ENCODE measurements at places on chromosomes 5 and 9.

GRCh38 chr5:133154274-133155075, 102.7 kb downstream of the HSPA4 start:
- DNase-seq, result no peak

DNA sequence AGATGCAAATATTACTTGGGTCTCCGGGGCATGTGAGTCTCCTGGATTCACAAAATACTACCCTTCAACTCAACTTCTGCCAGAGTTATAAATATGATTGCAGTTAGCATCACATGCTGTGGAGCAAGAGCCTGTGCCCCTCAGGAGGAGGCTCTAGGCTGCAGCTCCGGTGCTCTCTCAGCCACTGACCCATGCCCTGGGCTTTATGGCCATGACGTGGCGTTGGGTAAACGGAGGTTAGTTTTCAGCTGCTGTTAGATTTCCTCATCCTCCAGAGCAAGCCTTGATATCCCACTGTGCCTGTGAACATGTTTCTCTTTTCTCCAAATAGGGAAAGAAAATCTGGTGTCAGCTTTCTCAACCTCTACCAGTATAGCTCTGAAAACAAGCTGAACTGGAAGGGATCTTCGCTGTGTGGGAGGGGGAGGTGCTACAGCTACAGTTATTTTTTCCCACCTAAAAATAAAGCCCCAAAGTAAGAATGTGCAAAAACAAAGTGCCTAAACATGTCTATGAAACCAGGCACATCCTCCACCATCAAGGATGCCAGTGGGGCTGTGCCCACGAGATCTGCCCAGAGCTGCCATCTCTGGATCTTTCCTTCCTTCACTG, 124.4 kb upstream of the GPR151 start:
- no peak for DNase-seq

DNA sequence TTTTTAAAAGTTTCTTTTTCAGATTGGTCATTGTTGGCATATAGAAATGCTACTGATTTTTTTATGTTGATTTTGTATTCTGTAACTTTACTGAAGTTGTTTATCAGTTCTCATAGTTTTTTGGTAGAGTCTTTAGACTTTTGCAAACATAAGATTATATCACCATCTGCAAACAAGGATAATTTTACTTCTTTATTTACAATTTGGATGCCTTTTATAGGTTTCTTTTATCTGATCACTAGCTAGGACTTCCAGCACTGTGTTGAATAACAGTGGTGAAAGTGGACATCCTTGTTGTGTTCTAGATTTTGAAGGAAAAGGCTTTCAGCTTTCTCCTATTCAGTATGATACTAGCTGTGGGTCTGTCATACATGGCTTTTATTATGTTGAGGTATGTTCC, 170.3 kb downstream of the WDR70 start:
- DNase-seq, result no peak

DNA sequence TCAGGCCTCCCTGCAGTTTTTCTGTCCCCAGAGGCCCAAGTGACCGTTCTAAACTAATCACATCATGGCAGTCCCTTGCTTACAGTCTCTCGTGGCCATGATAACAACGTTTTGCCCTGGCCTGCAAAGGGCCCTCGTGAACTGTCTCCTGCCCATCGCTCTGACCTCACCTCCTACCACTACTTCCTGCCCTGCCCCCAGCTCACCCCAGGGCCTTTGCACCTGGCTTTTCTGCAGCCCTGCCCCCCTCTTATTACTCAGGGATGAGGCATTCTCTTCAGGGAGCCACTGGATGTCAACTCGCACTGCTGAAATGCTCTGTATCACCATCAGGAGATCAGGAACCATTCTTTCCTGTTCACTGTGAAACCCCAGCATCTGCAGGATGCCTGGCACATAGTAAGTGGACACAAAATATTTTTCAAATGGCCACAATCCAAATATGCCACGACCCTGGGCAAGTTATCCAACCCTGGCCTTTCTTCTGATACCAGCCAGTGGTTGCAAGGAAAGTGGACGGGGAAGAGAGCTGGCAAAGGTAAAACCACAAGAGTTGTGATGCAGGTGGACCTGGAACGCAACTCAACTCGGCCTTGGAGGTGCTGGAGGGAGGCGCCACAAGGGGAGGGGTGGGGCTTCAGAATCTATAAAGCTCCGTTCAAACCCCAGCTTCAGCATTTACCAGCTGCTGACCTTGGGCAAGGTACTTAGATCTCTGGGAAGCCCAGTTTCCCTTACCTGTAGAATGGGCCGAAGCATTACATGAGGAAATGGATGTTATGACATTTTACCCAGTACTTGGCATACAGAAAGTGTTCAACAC, 1.7 kb downstream of the SNCB start:
- peak; percentile 69 for DNase-seq

DNA sequence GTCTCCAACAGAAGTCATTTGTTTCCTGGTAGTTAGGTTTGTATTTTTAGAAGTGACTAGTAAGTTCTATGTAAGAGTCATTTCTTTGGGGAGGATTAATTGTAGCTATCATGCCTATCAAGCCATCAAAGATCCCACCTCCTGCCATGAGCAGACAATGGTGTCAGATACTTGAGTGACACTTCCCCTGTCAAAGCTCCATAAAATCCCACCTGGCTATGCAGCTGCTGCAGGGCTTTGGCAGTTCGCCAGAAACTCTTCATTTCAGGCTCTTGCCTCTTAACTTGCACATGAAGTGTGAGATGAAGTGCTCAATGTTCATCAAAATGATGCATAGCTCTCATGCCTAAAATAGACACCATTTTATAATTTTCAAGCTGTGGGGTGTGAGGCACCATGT, 312.1 kb downstream of the CDH12 start:
- no peak for DNase-seq

DNA sequence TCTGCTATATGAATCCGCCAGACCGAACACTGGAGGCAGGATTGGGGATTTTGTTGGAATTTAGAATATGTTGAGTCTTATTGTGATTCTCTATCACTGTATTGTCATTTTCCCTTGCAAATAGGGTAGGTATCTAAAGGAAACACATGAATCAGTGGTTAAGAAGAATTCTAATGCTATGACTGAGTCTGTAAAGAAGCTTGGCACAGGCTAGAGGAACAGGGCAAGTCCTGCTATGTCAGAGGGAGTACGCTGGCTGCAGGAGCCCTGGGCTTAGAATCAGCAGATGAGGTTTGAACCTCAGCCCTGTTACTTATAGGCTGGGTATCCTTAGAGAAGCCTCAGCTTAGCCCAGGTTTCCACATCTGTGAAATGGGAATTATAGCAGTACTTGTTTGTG, 198.1 kb downstream of the NR3C1 start:
- DNase-seq, result peak; percentile 86

DNA sequence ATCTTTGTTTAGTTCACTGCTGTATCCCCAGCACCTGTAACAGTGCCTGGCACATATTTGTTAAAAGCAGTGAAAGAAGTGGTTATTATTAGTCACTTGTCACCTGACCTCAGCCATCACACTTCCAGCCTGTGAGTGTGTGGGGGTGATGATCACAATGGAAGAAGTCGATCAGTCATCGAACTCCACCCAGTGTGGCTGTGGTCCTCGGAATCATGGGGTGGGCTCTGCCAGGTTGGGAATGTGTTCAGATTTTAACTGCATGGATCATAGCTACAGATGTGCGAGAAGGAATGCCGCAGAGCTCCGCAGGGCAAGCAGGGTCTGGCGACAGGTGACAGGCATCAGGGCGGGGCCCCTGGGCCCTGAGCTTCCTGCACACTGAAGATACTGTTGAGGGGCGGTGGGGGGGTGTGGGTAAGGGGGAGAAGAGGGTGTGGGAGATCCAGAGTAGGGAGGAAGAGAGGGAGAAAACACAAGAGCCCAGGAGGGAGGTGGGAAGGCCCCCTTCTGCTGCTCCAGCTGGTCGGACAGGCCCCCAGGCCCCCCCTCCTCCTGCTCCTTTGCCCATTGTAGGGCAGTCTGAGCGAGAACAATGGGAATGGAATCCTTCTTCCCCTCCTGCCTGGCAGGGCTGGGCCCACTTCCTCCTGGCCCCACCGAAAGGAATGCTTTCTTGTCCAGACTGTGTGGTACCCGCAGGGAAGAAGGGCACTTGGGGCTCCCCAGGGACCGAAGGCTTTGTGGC, 89.6 kb downstream of the SPRY4 start:
- DNase-seq, result peak; percentile 50

- DNase-seq, result no peak
Observed at GRCh38 chr9:74935008-74935407, 17.7 kb downstream of the C9orf40 start.

DNA sequence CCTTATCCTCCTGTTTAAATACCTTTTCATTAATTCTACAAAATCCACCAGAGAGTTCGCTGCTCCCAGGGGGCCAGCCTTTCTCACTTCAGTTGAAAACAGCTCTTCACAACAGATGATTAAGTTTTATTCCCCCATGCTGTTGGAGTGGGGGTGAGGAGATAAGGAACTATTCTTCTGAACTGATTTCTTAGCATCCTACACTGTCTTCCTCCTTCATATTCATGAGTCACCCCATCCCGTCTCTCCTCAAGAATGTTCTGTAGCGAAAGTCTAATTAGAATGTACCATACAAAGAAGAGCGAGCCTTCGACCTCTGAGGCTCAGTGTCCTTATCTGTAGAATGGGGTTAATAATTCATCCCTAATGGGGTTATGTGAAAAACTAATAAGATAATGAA, 138.0 kb downstream of the PIK3R1 start:
- peak; percentile 18 for DNase-seq

DNA sequence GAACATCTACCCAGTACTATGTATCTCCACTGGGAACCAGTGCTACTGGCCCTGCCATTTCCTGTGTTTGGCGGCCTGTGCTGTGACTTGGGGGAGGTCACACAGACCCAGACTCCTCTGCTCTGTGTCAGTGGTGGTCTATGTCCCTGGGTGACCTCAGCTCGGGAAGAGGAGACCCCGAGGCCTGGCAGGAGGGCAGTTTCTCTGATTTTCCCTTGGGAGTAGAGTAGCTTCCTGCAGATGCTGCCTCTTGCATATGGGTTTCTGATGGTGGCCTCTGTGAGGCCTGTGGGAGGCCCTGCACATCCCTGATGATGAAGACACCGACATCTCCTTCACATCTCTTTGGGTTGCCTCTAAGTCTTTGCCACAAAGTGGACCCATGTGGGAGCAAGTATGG, 13.0 kb upstream of the SMIM32 start:
- DNase-seq, result no peak

GRCh38 chr5:115963566-115963965, 1.3 kb downstream of the LVRN start:
- DNase-seq, result no peak

DNA sequence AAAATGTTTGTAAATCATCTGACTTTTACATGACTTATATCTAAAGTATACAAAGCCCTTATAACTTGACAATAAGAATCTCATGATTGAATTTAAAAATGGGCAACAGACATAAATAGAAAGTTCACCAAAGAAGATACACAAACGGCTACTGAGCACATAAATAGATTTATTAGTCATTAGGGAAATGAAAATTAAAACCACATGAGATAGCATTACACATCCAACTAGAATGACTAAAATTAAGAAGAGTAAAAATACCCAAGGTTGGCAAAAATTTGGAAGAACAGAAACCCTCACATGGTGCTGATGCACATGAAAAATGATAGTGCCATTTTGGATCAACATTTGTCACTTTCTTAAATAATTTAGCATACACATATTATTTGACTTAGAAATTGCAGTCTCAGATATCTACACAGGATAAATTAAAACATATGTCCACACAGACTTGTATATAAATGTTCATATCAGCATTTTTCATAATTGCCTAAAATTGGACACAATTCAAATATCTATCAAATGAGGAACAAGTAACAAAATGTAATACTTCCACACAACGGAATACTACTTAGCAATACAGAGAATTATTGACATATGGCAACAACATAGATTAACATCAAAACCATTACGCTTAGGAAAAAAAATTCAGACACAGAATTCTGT, 359.1 kb upstream of the DAB2 start:
- no peak for DNase-seq

DNA sequence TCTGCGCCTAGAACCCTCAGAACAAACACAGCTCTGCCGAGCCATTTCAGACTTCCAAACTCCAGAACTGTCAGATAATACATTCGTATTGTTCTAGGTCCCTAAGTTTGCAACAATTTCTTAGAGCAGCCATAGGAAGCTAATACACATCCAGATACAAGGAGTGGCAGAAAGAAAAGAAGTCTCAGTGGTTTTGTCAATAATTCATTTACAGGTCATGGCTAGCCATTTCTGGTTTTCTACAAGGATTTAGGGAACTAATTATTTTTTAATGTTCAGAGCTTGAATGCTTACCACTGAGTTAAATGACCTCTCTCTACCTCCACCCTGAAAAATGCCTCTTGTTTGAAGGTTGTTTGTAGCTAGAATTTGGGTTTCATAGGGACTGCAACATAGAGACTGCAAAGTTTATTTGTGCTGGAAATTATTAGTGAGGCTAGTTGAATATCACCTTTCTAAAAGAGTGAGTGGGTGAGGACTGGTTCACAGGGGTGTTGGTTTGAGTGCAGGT, 15.5 kb upstream of the ERMP1 start:
- DNase-seq, result no peak

DNA sequence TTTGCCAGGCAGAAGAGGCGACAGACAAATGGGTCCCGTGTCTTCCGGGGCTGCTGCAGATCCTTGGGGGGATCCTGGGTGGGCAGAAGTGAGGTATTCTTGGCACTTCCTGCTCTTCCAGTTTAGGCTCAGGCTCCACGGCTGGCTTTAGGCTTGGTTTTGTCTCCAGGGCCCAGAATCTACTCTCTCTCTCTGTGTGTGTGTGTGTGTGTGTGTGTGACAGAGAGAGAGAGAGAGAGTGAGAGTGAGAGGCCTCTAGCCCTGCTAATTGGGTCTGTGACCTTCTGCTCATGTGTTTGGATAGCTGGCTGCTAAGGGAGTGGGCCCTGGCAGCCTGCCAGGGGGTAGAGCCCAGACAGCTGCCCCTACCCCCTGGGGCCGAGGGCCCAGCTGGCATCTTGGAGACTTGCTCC, 39.3 kb downstream of the CRB2 start:
- no peak for DNase-seq

DNA sequence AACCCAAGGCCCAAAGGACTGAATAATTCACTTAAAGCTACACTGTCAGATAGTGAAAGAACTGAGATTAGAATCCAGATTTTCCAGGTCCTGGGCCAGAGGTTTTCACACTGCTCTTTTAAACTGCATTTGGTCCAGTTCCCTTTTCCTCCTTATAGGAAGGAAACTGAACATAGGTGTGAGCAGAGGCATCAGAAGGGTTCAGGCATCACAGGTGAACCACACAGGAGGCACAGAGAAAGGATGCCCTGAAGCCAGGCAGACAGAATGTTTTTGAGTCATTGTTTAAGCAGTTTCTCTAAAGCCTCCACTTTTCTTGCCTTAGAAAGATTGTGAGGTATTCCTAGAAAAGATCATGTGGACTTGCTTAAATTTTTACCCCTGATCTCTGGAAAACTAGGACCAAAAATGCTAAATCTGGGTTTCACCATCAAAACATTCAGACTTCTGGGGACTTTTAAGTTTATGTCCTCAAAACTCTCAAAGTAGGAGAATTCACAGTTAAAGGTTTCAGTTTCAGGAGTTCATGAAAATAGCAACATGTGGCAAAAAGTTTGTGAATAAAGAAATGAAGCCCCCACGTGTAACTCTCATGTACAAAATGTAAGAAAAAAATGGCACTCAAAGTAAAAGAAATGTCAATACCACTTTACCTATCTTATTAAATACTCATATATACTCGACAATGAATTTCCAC, 386.1 kb downstream of the NTRK2 start:
- no peak for DNase-seq

Measured in kidney tubule cell (primary cell).